ENCODE measurements at places on chromosomes 11 and 22. TPM values are rescaled to one million over a fixed set of nuclear protein-coding genes. Genes with fewer than 3 reads are reported as not detected.

- no peak for DNase-seq
Observed at GRCh38 chr11:6855971-6856541, 6.8 kb upstream of the OR10A2 start.

GRCh38 chr22:32646476-32646875 lies 155.0 kb upstream of the TIMP3 start:
- no peak for DNase-seq

- DNase-seq, result peak; percentile 75
Observed at GRCh38 chr11:1889224-1889930, 2.3 kb downstream of the PRR33 start.

DNA sequence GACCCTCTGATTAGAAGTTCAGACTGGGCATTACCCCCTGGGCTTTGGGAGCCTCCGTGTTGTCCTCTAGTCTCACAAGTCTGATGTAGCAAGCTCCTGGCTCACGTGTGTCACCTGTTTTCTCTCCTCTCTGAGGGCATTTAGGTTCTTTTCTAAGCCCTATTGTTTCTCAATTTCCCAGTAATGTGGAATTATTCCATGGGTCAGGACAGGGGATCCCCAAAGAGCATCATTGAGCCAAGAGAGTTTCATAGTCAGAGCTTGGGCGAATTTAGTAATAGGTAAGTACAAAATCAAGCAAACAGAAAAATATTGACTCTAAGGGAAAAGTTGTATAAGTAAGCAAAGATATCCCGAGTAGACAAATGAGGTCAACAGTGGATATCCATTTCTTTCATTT lies 57.3 kb downstream of the PPP6R2 start:
- no peak for DNase-seq

MS4A7 gene
- 0.80 TPM for total RNA-seq

FAM181B gene
- 0.08 TPM for total RNA-seq

KCNJ1 gene
- total RNA-seq, result 0.22 TPM

SPDYC gene
- total RNA-seq, result not detected

SPI1 gene
- total RNA-seq, result 5.9 TPM

Data from CD4-positive, alpha-beta T cell (primary cell).